Epithelial cell of prostate (primary cell): ENCODE measurements at places on chromosomes 7 and 10.

DNA sequence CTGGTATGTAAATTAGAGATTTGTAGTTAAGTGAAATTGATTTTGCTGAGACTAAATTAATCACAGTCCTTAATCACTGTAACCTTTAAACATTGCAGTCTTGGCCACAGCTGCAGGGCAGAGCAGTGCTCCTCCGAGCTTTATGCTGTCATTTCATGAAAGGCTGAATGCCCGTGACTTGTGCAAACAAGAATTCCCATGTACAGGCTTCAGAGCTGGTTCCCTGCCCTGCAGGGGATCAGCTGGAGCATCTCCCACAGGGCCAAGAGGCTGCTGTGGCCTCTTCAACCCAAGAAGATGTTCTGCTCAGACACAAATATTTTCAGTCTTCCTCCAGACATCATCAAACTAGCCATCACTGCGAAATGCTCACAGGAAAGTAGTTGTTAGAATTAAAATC is 419.1 kb downstream of the AUTS2 start:
- no peak for DNase-seq

DNA sequence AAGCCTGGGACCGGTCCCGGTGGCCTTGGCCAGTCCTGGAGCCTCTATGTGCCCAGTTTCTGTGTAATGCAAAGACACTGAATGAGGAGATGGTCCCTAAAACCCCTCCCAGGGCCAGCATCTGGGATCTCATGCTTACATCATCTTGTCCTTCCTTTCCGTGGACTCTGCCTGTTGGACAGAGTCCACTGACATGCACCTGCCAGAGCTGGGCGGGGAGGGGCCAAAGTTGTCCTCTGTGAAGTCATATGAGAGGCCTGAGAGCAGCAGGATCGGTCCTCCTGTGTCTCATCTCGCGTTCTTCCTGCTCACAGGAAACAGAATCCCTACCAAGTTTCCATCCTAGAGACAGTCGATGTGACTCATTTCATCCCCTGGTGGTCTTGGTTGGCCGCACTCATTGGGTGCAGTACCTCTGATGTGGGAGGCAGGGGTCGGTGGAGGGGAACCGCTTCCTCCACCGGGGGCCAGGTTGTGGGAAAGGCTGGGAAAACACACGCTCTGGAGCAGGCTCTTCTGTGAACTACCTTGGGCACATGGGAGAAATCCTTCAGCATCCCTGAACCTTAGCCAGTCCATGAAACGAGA is 389.6 kb upstream of the PODXL start:
- no peak for DNase-seq

DNA sequence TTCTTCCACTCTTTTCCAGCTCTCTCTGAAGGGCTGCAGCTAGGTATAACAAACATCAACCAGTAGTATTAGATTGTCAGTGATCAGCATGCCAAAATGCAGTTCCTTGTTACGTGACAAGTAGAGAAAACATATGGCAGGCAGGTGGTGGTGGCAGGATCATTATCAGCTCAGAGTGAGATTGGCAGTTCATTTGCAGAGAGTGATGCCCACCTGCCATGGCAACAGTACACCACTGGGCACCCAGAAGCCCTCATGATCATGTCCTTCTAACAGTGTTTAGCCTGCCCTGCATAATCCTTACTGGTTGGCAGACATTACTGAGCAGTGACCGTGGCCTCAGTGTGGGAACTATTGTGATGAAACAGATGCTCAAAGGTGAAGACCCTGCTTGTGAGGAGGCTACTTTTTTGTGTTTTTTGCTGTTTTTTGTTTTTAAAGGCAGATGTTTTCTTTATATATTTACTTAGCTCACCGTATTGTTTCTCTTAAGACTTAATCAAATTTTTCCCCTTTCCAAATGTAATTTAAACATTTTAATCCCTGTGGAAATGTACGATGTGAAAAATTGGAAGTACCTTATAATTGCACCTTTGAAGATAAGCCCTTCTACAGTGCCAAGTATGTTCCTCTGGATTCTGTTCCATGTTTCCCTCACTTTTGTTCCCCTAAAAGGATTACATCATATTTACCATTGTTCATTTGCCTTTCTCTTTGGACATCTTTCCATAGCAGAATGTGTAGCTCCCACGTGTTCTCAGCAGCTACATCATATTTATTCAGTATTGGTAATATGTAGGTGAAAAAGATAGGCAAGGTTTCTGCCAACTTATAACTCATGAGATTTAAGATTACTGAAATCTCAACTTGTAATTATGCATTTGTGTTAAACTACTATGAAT is 179.6 kb downstream of the SND1 start:
- DNase-seq: no peak

DNA sequence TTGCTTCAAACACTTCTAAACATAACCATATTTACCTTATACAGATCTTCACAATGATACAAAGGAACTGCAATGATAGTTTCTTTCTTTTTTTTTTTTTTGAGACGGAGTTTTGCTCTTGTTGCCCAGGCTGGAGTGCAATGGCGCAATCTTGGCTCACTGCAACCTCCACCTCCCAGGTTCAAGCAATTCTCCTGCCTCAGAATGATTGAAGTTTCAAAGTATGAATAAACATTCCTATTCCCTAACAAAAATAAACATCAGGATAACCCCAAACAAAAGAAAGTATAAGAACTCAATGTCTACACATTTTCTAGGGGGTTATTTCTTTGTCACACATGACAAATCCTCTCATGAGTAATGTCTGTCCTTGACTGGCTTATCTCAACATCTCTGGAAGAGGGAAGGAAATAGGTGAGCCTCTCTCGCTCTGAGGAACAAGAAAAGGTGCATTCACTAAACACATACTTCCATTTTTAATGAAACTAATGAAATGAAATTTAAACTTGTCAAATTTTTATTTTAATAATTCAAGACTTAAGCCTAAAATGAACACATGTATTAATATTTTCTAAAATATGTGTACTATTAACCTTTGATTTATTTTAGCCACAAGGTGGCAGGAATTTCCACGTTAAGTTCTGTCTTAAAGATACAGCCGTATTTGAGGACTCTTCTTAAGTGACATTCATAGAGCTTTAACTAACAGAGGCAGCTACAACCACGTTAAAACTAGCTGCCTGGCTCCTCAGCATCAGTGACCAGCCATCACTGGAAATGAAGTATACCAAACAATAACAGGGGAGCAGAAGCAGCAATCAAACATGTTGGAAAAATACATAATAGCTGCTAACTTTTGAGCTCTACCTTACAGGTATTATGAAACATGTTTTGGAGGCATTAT is 58.3 kb downstream of the MALSU1 start:
- DNase-seq: peak; percentile 43

GRCh38 chr7:44292876-44293560 is 32.4 kb downstream of the CAMK2B start:
- no peak for DNase-seq

GRCh38 chr10:6701289-6701688 is 121.2 kb upstream of the PRKCQ start:
- no peak for DNase-seq

- DNase-seq: no peak
Measured at GRCh38 chr10:36421992-36422391, 703.4 kb upstream of the ANKRD30A start.
